ENCODE measurements at places on chromosomes 6 and 20.
A peak's percentile ranks its signal among the peaks of the same experiment; 100 is the strongest.

- DNase-seq: no peak
Measured at GRCh38 chr20:61349447-61350165, 97.5 kb downstream of the CDH4 start.

DNA sequence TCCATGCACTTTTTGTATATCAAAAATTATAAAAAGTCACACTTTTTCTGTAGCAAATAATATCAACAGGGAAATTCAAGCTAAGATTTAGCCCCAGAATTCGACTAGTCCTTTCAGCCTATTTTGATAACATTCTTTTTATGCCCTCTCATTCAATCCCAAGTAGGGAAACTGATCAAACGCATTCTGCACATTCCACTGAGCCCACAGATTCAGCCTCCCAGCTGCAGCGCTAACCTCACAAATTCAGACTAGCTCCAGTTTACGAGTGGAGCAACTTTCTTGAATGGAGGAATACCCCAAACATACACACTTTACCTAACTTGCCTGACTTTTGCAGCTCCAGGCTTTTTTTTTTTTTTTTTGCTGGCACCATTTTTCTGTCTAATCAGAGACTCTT lies 70.3 kb upstream of the HEY2 start:
- DNase-seq: no peak

GRCh38 chr20:49614338-49615050 lies 46.6 kb upstream of the PTGIS start:
- DNase-seq: no peak

GRCh38 chr6:108888745-108889144 lies 40.5 kb downstream of the ARMC2 start:
- no peak for DNase-seq

- peak; percentile 62 for DNase-seq
Measured at GRCh38 chr6:7106752-7107577, 796 bp upstream of the RREB1 start.

GRCh38 chr6:53725791-53726575 lies 60.4 kb upstream of the KLHL31 start:
- DNase-seq: peak; percentile 81

DNA sequence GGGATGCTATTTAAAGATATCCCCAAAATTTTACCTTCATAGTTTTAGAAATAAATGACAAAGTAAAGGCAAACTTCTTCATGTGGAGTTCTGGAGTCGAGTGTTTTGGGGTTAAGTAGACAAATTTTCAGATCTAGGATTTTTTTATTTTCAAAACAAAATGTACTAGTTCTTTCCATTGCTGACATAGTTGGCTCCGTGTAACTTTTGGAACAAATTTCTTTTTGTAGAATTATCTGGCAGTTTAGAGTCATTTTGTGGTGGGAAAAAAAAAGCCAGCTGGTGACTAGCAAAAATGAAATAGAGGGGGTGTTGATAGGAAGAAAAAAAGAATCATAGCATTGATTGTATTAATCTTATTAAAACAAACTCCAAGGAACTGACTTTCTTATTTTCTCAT lies 131.6 kb upstream of the TCF21 start:
- no peak for DNase-seq

GRCh38 chr6:32970413-32971241 lies 2.2 kb downstream of the BRD2 start:
- peak; percentile 93 for DNase-seq

- DNase-seq: no peak
Measured at GRCh38 chr6:79671600-79672266, 40.6 kb downstream of the SH3BGRL2 start.

DNA sequence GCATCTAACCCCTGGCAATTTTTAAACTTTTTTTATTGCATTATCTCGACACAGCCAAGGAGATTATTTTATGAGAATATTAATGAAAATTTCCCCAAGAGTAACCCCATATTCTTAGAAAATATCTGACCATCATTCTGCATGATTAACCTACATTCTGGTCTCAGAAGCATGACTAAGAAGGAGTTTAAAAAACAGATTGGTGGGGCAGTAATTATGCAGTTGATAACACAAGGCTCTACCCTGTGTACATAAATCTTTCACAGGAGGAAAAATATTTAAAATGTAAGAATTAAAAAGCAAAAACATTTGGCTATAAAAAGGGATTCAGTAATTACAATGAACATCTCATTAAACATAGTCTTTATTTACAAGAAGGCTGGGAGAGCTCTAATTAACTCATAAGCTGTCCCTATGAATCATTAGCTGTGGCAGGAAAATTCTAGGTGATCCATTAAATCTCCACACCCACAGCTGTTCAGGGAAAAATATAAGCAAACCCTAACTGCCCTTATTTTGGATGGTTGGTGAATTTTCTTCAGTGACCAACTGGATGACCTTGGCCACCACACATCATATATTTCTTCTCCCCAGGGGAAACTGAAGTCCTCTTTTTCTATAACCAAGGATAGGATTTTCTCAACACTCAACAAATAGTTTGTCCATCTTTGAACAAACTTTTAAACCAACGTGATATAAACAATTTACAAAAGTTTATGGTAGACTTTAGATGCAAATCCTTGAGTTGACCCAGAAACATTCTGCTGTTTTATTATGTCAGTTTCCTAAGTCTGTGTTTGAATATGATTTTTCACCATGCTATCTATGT lies 59.5 kb downstream of the PDE7B start:
- no peak for DNase-seq

DNA sequence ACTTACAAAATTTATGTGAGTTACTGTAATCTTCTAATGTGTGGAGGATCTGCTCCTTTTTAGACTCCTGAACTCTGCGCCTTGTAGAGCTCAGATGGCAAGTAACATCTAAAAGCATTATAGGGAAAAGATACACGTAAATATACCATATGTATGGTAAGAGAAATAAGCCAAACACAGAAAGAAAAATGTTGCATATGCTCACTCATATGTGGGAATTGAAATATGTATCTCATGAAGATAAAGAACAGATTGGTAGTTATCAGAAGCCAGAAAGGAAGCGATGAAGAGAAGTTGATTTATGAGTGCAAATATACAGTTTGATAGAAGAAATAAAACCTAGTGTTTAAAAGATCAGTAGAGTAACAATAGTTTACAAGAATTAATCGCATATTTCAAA lies 815.0 kb upstream of the MAN1A1 start:
- no peak for DNase-seq

DNA sequence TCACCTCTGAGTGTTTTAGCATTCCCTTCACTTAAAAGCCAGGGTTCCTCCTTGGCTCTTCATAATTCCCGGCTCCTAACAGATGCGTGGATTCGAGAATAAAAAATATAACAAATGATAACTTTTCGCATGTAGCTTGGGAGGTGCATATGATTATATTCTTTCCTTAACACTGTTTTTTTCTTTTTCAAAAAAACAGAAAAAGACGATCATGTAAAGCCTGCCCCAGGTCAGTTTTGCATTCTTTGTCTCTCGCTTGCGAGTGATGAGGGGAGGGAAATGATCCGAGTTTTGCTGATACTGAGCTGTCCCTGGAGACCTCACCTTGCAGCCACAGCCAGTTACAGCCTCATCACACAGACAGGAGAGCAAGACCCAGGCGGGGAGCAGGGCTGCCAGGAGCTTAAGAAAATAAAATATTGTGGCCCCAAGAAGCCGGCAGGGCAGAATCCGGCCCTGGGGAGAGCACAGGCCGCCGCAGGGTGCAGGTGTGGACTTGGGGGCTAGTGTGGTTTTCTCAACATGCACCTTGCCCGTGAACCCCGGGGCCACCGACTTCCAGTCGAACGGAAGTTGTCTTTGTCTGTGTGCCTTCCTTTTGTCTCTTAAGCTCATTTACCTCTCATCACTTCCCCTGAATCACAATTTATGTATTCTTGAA lies 301.8 kb downstream of the TAF4 start:
- DNase-seq: no peak

GRCh38 chr6:35088281-35089215 lies 52.6 kb downstream of the TCP11 start:
- DNase-seq: no peak

DNA sequence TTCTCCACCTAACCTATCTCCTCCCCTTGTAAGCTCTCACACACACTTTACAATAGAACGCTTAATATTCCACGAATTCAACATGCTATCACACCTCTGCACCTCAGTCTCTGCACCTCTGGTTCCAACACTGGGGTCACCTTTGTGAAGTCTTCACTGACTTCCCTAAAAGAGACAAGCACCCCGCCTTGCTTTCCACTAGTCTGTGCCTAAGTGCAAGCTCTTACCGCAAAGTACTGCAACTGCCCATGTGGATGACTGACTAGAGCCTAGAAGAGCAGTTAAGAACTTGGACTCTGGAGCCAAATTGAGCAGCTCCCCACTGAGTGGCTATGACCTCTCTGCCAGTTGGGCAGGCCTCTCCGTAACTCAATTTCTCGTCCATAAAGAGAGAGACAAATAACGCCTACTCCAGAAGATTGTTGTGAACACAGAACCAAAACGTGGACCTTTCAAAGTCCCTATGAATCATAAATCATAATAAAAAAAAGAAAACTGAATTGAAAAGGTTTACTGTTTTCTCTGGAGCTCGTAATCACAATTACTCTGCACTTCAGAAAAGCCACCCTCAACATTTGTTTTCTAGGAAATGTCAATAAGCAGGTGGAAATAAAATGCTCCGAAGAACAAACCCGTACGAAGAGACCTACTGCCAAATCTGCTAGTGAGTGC lies 1.2 kb downstream of the IFNGR1 start:
- peak; percentile 89 for DNase-seq
